ENCODE measurements at places on chromosomes 2 and 18. TPM values are rescaled to one million over a fixed set of nuclear protein-coding genes. Genes with fewer than 3 reads are reported as not detected.

The C2orf80 gene
- polyA plus RNA-seq, result not detected

DNA sequence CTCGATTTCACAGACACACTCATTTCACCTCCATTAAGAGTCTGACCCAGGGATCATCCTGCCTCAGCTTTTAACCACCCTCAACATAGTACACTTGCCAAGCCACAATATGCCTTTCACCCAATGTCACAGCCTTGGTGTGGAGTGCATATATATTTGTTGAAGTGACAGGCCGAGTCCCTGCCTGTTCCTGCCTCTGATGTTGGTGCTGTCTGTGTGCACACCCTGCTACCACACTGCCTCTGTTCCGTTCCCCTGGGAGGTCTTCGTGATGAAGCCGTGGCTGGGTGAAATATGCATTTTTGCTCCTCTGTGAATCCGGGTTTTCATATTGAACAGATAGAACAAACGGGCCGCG, 90.3 kb downstream of the RNF144A start:
- no peak for DNase-seq

GRCh38 chr2:8500124-8501054, 181.5 kb upstream of the ID2 start:
- DNase-seq, result no peak

The PRKAG3 gene
- not detected for polyA plus RNA-seq

DNA sequence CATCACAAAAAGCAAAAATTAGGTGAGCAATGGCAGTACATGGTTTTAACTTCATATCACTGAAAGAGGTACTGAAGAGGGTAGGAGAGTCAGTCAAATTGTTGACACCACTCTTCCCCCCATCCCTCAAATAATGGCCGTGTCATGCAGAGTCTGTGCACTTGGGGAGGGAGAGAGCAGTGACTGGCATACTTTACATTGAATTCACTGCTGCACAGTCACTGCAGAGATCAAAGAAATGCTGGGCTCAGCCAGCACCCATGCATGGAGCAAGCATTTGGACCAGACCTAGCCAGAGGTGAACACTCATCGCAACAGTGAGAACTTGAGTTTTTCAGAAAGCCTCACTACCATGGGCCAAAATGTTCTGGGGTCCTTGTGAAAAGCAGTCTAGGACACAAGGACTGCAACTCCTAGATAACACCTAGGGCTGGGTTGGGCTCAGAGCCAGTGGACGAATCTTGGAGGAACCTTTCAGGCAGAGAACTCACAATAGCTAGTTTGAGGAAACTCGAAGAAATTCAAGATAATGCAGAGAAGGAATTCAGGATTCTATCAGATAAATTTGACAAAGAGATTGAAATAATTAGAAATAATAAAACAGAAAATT, 112.9 kb downstream of the NR4A2 start:
- no peak for DNase-seq

The KATNAL2 gene
- 7.3 TPM for polyA plus RNA-seq

The GRB14 gene
- polyA plus RNA-seq, result 59.9 TPM

The KIF1A gene
- polyA plus RNA-seq, result 1.3 TPM

DNA sequence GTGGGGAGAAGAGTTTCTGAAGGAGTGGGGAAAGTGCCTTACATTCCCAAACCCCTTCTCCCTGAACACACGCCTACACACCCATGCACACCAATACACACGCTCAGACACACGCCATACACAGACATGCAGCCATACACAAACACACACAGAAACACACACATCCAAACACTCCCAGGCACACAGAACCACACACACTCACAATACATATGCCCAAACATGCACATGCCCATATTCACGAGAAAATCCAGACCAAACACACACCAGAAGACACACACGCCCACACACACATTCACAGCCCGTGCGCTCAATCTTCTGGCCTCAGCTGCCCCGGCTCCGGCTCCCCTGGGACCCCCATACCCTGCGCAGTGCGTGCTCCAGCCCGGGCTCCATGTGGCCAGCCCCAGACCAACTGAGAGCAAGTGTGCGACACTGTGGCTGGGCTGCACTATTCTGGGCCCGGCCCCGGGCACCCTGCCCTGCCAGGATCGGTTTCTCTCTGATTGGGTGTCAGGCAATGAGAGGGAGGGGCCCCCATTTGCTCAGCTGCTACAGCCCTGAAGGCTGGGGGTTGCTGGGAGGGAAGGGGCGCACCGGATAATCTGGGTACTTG, at the start of gene PRKAG3:
Gene PRKAG3 (minus strand): TSS at position 426 of the 613 bp plus-strand sequence.
- DNase-seq, result no peak

- DNase-seq, result no peak
Measured at GRCh38 chr2:219184121-219184520, 6.0 kb downstream of the RETREG2 start.

- no peak for DNase-seq
Measured at GRCh38 chr2:233830111-233830802, 24.1 kb downstream of the HJURP start.

GRCh38 chr2:44053456-44053855, 57.7 kb upstream of the LRPPRC start:
- DNase-seq, result no peak

The RAB17 gene
- 13.6 TPM for polyA plus RNA-seq

The RPE gene
- 44.1 TPM for polyA plus RNA-seq

DNA sequence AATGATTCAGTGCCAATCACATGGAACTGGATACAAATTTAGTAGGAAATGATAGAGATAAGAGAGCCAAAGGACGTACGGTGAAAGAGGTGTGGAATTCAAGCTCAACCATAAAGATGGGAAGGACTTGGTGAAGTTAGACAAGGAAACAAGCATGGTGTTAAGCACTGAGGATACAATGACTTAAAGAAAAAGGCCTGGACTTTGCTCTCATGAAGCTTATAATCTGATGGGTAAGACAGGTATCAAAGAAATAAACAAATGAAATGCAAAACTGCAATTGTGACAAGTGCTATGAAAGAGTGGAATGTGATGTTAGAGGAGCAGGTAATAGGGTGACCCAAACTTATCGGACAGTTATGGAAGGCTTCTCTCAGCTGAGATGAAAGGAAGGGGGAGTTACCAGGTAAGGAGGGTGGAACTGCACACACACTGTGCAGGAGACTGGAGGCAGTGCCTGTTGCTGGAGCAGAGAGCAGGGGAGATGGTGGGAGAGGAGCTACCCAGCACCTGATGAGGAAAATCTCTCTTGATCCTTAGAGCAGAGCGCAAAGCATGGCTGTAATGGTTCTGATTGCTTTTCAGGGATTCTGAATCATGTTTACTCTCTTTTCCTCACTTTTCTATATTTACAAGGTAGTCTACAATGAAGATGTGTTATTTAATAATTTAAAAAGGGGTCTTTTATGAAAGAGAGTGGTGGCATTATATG, 107.6 kb upstream of the BZW1 start:
- no peak for DNase-seq

The LCT gene
- polyA plus RNA-seq, result 0.09 TPM

The RSAD2 gene
- polyA plus RNA-seq, result 4.7 TPM

All from right lung (tissue), 10 donors.